ENCODE measurements at places on chromosomes 12 and 14.

- DNase-seq = no peak
These were observed 557.3 kb upstream of the MIS18BP1 start for GRCh38 chr14:45810152-45810872.

GRCh38 chr14:41062826-41063225 is 543.9 kb upstream of the LRFN5 start:
- DNase-seq = peak; percentile 19

GRCh38 chr14:58755031-58755925 is 117.5 kb downstream of the DACT1 start:
- DNase-seq = peak; percentile 40

- no peak for DNase-seq
These were observed 56.4 kb downstream of the CMKLR1 start for GRCh38 chr12:108282676-108283075.

GRCh38 chr14:71231521-71232393 is 324.5 kb downstream of the PCNX1 start:
- DNase-seq = no peak

- DNase-seq = no peak
These were observed 23.2 kb upstream of the ASPG start for GRCh38 chr14:104062281-104062680.

DNA sequence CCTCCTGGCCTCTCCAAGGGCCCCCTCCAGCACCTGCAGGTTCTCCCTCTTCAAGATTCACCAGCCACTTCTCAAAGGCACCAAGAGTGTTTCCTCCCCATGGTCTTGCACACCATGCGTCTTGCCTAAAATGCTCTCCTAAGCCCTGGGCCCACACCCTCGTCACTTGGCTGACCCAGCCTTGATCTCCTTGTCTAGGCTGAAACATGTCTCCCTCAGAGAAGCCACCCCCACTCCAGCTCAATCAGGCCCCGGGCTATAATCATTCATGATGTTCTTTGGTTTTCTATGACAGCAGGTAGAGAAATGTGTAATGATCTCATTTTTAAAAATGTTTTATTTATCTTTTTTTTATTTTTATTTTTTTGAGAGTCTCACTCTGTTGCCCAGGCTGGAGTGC is 88.1 kb downstream of the EFCAB11 start:
- DNase-seq = no peak

DNA sequence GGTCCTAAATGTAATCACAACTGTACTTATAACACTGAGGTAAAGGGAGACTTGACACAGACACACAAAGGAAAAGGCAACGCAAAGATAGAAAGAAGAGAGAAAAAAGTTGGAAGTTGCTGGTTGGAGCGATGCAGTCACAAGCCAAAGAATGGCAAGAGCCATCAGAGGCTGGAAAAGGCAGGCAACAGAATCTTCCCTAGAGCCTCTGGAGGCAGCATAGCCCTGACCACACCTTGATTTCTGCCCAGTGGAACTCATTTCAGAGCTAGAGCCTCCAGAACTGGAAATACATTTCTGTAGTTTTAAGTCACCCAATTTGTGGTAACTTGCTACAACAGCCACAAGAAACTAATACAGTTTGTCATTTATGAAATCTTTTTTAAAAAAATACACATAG is 89.2 kb downstream of the PUS7L start:
- DNase-seq = no peak

DNA sequence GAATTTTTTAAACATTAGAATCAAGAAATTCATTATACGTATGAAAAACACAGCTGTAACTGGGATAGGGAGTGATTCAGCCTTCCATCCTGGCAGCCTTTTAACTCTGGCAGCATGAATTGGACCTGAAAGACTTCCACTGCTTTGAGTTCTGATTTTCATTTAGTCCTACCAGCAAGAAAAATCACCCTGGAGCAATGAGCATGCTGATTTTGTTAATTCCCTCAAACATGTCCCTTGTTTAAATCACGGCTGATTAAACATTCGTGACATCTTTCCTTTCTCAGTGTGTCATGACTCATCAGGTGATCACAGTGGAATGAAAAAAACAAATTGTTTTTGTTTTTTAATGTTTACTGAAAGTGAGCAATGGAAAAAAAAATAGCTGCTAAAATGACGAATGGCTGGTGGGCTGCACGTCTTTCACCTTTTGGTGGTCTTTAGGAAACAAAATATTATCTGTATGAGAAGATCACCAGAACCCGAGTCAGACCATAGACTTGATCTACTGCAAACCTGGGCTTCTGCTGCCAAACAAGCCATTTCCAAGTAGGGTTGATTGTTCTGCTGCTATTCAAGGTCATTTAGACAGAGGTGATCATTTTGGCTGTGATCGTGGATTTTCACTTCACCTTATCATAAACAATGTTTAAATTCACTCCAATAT is 67.0 kb upstream of the CAND1 start:
- DNase-seq = no peak

GRCh38 chr12:29714966-29715365 is 68.8 kb downstream of the TMTC1 start:
- DNase-seq = no peak

DNA sequence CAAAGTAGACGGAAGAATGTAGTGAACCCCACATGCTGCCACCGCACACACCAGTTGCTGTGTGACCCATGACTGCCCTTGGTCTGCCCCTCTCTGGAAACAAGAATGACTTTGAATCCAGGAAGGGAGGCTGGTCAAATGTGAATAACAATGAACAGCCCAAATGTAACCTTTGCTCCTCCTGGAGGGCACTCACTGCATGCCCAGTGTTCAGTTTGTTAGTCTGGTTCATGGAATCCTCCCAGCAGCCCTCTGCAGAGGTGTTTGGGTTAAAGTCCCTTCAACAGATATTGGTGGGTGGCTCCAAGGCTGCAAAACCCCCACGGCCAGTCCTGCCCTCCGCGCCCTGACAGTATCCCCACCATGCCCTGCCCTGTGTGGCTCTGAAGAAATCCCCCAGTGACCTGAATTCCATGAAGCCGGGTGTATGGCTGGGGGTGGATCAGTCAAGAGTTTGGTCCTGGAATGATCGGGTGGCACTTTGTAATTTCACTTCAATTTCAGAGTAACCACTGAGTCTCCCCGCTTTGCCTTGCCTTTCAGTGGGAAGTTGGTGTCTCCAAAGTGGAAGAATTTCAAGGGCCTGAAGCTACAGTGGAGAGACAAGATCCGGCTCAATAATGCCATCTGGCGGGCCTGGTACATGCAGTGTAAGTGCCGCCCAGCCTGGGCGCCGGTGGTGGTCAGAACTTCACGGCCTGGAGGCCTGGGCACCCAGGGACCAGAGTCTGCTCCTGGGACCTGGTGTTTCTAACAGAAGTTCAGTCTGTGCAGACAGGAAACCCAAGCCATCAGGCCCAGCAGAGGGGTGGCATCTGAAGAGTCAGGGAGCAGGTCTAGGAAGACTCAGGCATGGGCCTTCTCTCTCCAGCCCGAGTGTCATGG is 47.1 kb downstream of the IL31 start:
- no peak for DNase-seq

DNA sequence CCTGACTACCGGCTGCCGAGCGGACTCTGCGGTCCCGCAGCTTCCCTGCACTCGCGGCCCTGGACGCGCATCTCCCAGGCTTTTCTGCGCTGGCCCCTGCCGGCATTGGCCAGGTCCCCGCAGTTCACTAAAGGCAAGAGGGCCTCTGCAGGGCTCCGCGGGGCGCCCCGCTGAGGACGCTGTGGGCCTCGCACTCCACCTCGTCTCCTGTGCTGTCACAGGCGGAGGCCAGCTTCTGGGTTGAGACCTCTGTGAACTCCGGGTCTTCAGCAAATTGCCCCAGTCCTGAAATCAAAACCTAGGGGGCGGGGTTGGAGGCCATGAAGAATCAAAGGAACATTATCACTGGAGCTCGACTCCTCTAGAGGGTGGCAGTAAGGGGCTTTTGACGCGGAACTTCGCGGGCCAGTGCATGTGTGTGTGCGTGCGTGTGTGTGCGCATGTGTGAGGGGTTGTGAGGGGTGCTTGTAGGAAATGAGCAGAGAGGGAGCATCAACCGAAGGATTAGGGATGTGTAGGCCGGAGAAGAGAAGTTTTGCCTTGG is 68.5 kb upstream of the CAPRIN2 start:
- peak; percentile 52 for DNase-seq

- no peak for DNase-seq
These were observed 66.7 kb downstream of the RESF1 start for GRCh38 chr12:32025906-32026305.
